ENCODE measurements at places on chromosomes 5 and 9. TPM values are rescaled to one million over a fixed set of nuclear protein-coding genes. Genes with fewer than 3 reads are reported as not detected.

The FGF18 gene
- total RNA-seq, result 1.0 TPM

The PTGDS gene
- 3.3 TPM for total RNA-seq

The GLDC gene
- 0.74 TPM for total RNA-seq

The INVS gene
- total RNA-seq, result 59.3 TPM

The RLN2 gene
- total RNA-seq, result not detected

The TLE1 gene
- 52.7 TPM for total RNA-seq

The SLC6A19 gene
- total RNA-seq, result not detected

The MRPS30 gene
- 122 TPM for total RNA-seq

The LRRC70 gene
- total RNA-seq, result 18.1 TPM

The PHF2 gene
- total RNA-seq, result 20.0 TPM

The TNC gene
- 155 TPM for total RNA-seq

The FOXD4 gene
- total RNA-seq, result not detected

The RNF38 gene
- 37.3 TPM for total RNA-seq

The CTNND2 gene
- 1.4 TPM for total RNA-seq

The SPAAR gene
- not detected for total RNA-seq

Measured in urinary bladder (tissue), 4 donors.